Activated naive CD8-positive, alpha-beta T cell treated with anti-CD3 and anti-CD28 coated beads for 36 hours (primary cell): ENCODE measurements at places on chromosomes 4 and X. TPM values are rescaled to one million over a fixed set of nuclear protein-coding genes. Genes with fewer than 3 reads are reported as not detected.
A peak's percentile ranks its signal among the peaks of the same experiment; 100 is the strongest.

- peaks cover 2% of the 10 kb centered on the region for H3K27me3 ChIP-seq
- DNase-seq = no peak
- H3K27ac ChIP-seq = no peak overlapping the region
- H3K4me3 ChIP-seq = no peak overlapping the region
- H3K36me3 ChIP-seq = no peaks in the 10 kb centered on the region
Observed at GRCh38 chr4:14404730-14405129, 597.6 kb upstream of the CPEB2 start.

The RAB41 gene
- total RNA-seq = not detected

GRCh38 chrX:44873415-44874276 is 658 bp downstream of the KDM6A start:
- peaks cover 6% of the 10 kb centered on the region for H3K36me3 ChIP-seq
- DNase-seq = peak; percentile 39
- H3K4me1 ChIP-seq = peaks cover 1% of the 10 kb centered on the region
- no peaks in the 10 kb centered on the region for H3K27me3 ChIP-seq

GRCh38 chrX:65528705-65529340 is 5.8 kb downstream of the LAS1L start:
- H3K4me3 ChIP-seq = no peak overlapping the region
- H3K27me3 ChIP-seq = no peaks in the 10 kb centered on the region

The LINC00632 gene
- 0.02 TPM for total RNA-seq

DNA sequence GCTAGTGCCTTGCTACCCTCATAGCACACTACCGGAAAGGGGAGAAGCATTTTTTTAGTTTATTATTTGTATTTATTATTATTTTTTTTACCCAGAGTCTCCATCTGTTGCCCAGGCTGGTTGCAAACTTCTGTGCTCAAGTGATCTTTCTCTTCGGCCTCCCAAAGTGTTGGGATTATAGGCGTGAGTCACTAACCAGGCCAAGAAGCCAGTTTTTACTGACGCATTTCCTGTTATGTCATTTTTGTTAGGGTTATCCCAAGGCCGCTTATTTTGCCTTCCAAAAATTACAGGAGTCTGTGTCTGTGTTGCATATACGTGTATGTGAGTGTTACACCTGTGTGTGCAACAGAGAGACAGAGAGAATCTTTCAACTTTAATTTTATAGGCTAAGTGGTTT is 404.5 kb downstream of the GBA3 start:
- H3K27ac ChIP-seq = no peak overlapping the region
- H3K4me3 ChIP-seq = no peak overlapping the region
- no peaks in the 10 kb centered on the region for H3K4me1 ChIP-seq
- DNase-seq = no peak
- H3K36me3 ChIP-seq = no peaks in the 10 kb centered on the region
- H3K27me3 ChIP-seq = no peaks in the 10 kb centered on the region

The MSN gene
- total RNA-seq = 433 TPM

DNA sequence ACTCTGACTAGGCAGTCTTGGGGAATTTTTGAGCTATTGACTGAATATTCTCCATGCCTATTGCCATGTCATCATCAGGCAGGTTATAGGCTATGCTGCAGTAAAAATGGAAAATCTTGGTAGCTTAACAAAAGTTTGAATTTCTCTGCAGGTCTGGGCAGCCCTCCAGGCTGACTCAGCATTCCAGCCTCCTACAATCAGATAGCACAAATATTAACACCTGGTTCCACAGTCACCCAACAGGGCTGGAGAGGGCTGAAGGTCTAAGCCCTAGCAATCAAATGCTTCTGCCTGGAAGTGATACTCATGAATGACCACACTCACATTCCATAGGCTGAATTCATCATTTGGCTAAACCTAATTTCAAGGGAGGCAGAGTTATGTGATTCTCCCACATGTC is 9.6 kb upstream of the PPP3CA start:
- H3K27me3 ChIP-seq = peaks cover 20% of the 10 kb centered on the region
- no peaks in the 10 kb centered on the region for H3K4me1 ChIP-seq
- DNase-seq = no peak
- H3K27ac ChIP-seq = no peak overlapping the region
- H3K36me3 ChIP-seq = no peaks in the 10 kb centered on the region

- H3K27me3 ChIP-seq = peaks cover 35% of the 10 kb centered on the region
- no peak for DNase-seq
- no peak overlapping the region for H3K4me3 ChIP-seq
- H3K36me3 ChIP-seq = no peaks in the 10 kb centered on the region
- H3K27ac ChIP-seq = no peak overlapping the region
Observed at GRCh38 chr4:185730849-185731608, 81.0 kb downstream of the SORBS2 start.

- DNase-seq = no peak
- no peaks in the 10 kb centered on the region for H3K27me3 ChIP-seq
- H3K4me1 ChIP-seq = peaks cover 12% of the 10 kb centered on the region
Observed at GRCh38 chrX:49071877-49072711, 1.7 kb downstream of the PRAF2 start.

DNA sequence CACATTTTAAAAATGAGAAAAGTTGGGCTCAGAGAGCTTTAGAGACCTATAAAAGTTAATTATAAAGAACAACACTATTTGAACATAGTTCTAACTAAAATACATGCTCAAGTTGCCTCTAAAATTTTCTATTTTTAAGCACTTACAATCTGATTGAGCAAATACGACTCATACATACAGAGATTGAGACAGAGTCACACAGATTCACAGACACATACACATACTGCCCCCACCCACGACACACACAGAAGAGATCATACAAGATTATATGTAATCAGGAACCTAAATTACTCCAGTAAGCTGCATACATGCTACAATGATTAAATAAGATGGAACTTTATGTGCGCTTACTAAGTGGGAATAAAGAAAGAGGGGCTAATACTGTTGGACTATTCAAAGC is 2.7 kb upstream of the ASB5 start:
- no peaks in the 10 kb centered on the region for H3K4me1 ChIP-seq
- no peak for DNase-seq
- H3K36me3 ChIP-seq = no peaks in the 10 kb centered on the region
- no peak overlapping the region for H3K27ac ChIP-seq
- peaks cover 15% of the 10 kb centered on the region for H3K27me3 ChIP-seq
- no peak overlapping the region for H3K4me3 ChIP-seq

The PABPC1L2B gene
- not detected for total RNA-seq

GRCh38 chr4:10302096-10302495 is 155.1 kb downstream of the ZNF518B start:
- no peaks in the 10 kb centered on the region for H3K4me1 ChIP-seq
- DNase-seq = no peak
- no peak overlapping the region for H3K27ac ChIP-seq
- H3K4me3 ChIP-seq = no peak overlapping the region
- no peaks in the 10 kb centered on the region for H3K36me3 ChIP-seq

The PAGE5 gene
- total RNA-seq = 1.5 TPM

DNA sequence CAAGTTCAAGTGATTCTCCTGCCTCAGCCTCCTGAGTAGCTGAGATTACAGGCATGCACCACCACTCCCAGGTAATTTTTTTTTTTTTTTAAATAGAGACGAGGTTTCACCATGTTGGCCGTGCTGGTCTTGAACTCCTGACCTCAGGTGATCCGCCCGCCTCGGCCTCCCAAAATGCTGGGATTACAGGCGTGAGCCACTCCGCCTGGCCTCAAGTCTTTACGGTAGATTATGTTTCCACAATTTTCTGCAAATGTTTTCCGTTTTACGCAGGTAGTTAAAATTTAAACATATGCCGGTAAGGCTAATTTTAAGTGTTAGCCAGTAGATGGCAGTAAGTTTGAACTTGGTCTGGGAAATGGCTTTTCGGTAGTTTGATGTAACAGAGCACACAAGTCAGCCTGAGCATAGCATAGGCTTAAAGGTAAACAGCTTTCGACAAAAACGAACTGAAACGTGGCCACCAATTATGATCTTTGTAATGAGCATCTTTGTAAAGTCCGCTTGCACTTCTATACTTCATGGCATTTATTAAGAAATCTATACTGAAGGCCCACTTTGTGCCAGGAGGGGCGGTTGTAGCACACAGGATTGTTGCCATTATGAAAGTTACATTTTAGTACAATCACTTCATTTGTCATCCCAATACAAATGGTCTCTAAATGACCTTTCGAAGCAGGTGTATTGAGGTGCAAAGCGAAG is 31.1 kb downstream of the CCKAR start:
- no peaks in the 10 kb centered on the region for H3K36me3 ChIP-seq
- no peak for DNase-seq
- no peak overlapping the region for H3K27ac ChIP-seq
- H3K27me3 ChIP-seq = no peaks in the 10 kb centered on the region
- H3K4me3 ChIP-seq = peak overlapping the region; percentile 37

- no peaks in the 10 kb centered on the region for H3K36me3 ChIP-seq
- H3K4me3 ChIP-seq = no peak overlapping the region
- DNase-seq = no peak
Observed at GRCh38 chrX:9144701-9145241, 110.8 kb upstream of the FAM9B start.

GRCh38 chrX:132751063-132751690 is 207.3 kb downstream of the HS6ST2 start:
- no peak for DNase-seq
- peaks cover 3% of the 10 kb centered on the region for H3K4me1 ChIP-seq
- no peak overlapping the region for H3K27ac ChIP-seq
- no peaks in the 10 kb centered on the region for H3K27me3 ChIP-seq
- H3K36me3 ChIP-seq = no peaks in the 10 kb centered on the region
- H3K4me3 ChIP-seq = no peak overlapping the region

DNA sequence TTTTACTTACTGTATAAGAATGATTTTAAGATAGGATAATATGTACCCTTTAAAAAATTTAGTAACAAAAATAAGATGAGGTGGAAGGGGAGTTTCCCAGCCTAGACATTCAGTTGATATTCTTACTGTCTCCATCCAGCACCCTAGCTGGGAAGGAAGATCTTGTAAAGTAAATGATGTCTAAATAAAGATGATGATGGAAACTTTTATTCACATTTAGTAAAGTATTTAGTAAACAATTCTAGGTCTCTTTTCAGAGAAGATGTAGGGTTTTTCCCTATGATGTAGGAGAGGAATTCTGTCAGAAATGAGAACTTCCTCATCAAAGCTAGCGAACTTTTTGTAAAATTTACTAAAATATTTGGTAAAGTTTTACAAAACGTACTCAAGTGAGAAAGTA is 136.8 kb downstream of the RAPGEF2 start:
- no peak overlapping the region for H3K4me3 ChIP-seq
- peaks cover 3% of the 10 kb centered on the region for H3K4me1 ChIP-seq

DNA sequence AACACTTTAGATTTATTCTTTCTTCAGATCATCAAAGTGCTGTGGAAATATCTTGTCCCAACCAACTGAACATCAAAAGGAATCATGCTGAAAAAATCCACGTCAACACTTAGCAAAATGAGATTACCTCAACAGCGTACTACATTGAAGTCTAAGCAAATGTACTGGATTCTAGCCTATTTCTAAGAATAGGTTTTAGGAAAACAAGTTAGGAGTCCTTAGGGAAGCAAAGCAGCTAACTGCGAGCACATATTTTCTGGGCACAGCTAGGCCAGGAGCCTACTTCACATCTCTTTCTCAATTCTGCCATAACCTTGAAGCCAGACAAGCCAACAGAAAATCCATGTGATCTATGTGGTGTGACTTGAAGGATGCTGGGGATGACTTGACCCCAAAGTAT is 22.2 kb downstream of the KDR start:
- H3K27ac ChIP-seq = no peak overlapping the region
- no peaks in the 10 kb centered on the region for H3K4me1 ChIP-seq
- no peak for DNase-seq
- H3K36me3 ChIP-seq = no peaks in the 10 kb centered on the region
- no peak overlapping the region for H3K4me3 ChIP-seq
- peaks cover 2% of the 10 kb centered on the region for H3K27me3 ChIP-seq

The OTUD6A gene
- not detected for total RNA-seq

- H3K4me3 ChIP-seq = no peak overlapping the region
- H3K27ac ChIP-seq = no peak overlapping the region
- DNase-seq = no peak
- no peaks in the 10 kb centered on the region for H3K36me3 ChIP-seq
Observed at GRCh38 chr4:155510771-155511170, 134.0 kb upstream of the MAP9 start.

- H3K27ac ChIP-seq = peak overlapping the region; percentile 95
- DNase-seq = no peak
- H3K4me1 ChIP-seq = peaks cover 46% of the 10 kb centered on the region
- H3K27me3 ChIP-seq = no peaks in the 10 kb centered on the region
Observed at GRCh38 chrX:119682019-119682989, 10.7 kb downstream of the SEPTIN6 start.

DNA sequence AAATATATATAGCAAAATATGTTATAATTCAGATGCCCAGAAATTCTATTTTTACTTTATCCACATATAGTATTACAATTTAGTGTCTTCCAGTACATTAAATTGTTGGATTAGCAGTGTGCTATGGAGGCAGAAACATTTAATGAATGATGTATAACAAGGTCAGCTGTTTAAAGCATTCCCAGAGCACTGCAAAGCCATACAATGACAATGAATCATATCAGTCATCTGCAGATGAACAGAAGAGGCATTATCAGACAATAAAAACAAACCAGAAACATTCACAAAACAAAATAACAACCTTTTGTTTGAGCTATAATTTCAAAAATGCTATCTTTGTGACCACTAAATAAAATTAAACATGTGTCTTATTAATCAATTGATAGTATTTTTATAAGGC is 524.2 kb downstream of the FAT4 start:
- H3K4me1 ChIP-seq = no peaks in the 10 kb centered on the region
- DNase-seq = no peak

The NUDT11 gene
- 3.2 TPM for total RNA-seq

DNA sequence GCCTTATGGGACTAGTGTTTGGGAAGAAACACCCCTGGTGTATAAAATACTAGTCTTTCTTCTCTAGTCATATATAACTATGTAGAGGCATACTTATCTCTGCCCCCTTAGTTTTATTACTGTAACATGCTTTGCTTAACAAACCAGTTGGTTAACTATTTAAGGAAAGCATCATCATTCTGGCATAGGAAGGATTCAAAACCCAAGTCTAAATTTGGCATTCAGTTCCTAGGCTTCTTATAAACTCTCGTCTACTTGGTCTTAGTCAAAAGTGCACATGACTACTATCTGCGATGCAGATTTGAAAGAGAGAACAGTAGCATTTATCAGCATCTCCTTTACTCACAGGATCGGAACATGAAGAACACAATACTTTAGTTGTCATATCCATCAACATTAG is 111.3 kb downstream of the MFAP3L start:
- no peak for DNase-seq
- no peaks in the 10 kb centered on the region for H3K4me1 ChIP-seq
- peaks cover 4% of the 10 kb centered on the region for H3K27me3 ChIP-seq
- H3K36me3 ChIP-seq = no peaks in the 10 kb centered on the region
- H3K27ac ChIP-seq = no peak overlapping the region

DNA sequence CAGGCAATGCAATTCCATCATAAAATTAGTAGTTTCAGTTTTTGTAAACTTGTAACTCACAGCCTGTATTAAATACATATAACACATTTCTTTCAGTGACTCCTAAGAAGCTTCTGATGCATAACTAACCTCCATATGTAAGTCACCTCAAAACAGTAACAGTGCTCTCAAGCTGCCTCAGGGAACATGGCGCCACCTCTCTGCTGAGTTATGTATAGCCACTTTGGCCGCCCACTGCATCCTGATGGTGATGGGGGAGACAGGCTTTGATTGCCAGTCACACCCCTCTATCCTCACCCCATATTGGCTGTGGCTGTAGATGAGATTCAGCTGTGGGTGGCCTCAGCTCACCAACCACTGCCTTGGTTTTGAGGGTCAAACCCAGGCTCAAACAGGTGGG is 54.3 kb downstream of the LRBA start:
- H3K4me3 ChIP-seq = no peak overlapping the region
- no peaks in the 10 kb centered on the region for H3K27me3 ChIP-seq
- DNase-seq = peak; percentile 52
- H3K36me3 ChIP-seq = peaks cover 47% of the 10 kb centered on the region
